ENCODE measurements at places on chromosomes 12 and 14. TPM values are rescaled to one million over a fixed set of nuclear protein-coding genes. Genes with fewer than 3 reads are reported as not detected.

DNA sequence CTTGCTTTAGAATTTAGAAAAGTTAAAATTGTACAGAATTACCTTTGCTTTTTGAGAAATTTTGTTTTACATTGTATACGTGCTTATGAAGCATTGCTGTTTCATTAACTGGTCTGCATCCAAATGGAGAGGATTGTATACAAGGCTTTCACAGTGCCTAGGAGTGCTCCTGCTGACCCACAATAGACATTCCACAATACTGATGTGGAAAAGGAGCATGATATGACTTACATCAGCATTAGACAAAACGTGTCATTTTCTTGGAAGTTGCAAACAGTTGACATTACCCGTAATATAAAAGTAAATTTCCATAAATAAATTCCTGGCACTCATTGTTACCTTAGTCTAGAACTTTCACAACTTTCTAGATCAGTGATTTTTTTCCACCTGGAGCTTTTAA lies 1.9 kb downstream of the PRKD1 start:
- DNase-seq = peak; percentile 21

DNA sequence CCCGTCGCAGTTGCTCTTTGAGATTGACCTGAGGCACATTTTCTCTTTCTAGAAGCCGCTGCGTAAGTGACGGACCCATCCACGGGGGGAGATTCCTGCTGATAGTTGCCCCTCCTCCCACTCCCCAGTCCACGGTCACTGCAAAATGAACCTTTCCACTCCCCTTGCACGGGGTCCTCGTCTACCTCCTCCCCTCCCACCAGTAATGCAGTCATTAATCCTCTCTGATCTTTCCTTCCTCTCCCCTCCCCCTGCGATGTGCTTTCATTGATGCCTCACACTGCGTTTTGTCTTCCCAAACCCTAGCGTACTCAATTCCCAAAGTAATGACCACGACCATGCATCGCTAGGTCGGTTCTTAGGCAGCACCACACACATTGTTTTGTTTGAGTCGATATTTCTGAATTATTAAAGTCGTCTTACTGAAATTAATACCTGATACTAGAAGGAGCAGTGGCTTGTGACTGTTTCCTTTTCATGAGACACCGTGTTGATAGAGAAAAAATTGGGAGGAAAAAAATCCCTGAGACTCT lies 857 bp downstream of the ETNK1 start:
- peak; percentile 43 for DNase-seq

DNA sequence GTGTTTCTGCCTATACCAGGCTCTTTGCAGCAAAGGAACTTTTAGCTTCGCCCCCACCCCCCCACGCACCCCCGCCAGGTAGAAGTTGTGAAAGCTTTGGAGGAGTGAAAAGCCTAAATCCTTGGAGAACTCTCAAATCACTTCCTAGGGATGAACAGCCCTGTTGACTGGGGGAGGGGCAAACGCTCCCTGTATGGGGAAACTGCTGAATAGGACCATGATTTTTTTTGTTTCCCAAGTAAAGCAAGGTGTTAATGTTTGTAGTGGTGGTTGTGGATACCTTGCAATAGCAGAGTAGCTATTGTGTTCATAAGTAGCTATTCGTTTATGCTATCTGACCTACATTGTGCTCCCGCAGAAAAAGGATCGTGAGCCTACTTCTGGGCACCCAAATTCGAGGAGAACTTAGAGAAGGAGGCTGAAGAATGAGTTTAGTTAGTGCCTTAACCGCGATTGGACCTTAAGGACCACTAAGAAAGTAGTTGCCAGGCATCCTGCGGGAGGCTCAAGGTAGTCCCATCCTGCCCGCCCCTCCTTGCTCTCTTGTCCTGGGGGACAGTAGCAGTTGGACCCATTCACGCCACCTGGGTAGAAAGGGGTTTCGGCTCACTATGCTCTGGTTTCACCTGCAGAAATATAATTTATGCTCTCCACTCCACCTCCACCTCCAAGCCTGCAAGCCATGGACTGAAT lies 901 bp upstream of the NFKBIA start:
- no peak for DNase-seq

DNA sequence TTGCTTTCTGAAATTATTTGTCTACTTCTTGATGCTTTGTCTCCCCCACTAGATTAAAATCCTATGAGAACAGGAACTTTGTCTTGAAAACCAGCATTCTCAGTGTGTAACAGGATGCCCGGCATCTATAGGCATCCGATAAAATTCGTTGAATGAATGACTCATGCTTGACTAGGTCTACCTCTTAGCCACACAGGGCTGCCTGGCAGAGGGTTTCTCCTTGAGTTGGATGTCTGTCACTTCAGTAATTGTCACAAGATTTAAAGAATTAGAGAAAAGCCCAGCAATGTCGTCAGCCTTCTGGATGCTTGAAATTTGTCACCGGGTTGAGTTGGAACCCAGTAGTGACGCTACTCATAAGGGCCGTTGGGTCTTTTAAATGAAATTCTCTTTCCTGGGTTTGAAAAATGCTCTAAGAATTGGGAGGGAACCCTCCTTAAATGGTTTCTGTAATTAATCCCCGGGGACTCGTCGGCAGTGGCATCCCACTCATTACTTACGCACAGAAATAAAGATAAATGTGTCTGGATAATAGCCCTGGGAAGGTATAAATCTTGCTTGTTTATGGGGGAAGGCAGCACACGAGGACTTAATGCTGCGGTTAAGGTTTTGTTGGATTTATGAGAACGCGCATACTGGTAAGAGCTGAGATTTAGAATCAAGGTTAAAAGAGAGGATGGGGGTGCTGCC lies 194.1 kb downstream of the AACS start:
- DNase-seq = no peak

DNA sequence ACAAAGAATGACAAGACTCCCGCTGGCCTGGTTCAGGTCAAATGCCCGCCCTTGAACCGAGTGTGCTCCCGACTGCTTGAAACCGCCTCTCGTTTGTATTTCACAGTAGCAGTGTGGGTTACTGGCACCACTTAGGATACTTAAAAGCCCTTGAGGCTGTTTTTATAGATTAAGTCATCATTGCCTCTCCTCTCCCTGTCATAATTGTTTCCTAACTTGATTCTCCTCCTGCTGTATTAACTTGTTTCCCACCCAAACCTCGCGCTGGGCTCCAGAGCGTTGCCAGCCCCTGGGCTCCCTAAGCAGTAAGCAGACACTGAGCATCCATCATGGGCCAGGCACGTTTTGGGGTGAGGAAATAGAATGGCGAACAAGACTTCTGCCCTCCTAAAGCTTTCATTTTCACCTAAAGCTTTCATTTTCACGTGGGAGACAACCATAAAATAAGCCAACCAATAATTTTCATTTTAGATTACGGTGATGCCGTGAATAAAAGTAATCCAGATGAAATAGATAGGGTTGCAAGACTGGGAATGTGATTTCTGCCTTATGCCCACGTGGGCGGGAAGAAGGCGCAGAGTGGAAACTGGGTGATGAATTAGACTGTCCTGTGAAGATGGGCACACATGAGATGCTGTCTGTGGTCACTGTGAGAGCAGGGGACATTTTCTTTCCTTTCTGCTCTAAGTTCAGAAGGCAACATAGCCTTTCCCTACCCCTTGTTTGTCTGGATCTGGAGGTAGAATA lies 97.5 kb downstream of the PPP2R5C start:
- no peak for DNase-seq

DNA sequence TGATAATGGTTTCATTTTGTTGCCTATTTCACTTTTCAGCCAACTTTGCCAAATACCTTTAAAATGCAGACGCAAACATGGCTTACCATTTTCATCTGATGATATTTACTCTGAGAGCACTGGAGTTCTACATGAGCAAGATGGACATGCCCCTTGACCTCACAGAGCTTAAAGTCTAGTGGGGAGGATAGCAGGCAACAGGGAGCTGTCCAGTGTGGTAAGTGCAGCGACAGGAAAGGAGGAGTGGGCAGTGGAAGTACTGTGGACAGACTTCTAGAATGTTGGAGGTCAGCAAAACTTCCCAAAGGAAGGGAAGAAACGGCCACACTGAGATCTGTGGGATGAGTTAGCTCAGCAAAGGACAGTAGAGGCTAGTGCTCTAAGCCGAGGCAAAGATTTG lies 25.3 kb downstream of the LRIG3 start:
- DNase-seq = no peak

- peak; percentile 35 for DNase-seq
These were observed 255.8 kb upstream of the CRY1 start for GRCh38 chr12:107349008-107349747.

DNA sequence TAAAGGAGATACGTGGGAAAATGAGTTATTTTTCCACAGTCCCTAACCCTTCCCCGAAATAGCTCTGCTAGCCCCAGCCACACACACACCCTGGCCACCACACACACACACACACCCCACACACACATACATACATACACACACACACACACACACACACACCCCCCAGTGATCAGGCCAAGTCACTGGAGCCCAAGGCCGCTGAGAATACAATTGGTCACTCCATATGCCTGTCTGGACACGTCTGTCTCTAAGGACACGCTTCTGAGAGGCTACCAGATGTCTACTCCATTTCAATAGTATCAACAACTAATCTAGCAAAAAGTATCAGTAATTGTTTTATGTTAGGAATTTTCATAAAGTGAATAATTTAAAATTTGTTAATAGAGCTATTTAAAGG lies 13.0 kb upstream of the DIABLO start:
- no peak for DNase-seq

DNA sequence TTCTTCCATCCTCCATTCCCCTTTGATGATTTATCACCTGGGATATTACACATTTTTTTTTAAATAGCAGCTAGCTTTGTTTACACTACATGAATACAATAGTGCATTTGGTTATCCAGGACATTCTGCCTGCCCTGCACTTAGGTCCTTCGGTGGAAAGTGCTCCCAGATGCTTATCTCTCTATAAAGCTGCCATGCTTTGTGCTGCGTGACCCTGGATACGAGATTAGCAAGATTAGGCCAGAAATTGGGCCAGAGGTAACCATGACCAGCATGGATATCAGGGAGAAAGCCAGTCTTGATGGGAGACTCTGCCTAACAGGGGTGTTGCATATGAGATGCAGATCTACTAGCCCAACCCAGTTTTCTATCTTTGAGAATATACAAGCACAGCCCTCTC lies 12.1 kb upstream of the KRT83 start:
- no peak for DNase-seq

DNA sequence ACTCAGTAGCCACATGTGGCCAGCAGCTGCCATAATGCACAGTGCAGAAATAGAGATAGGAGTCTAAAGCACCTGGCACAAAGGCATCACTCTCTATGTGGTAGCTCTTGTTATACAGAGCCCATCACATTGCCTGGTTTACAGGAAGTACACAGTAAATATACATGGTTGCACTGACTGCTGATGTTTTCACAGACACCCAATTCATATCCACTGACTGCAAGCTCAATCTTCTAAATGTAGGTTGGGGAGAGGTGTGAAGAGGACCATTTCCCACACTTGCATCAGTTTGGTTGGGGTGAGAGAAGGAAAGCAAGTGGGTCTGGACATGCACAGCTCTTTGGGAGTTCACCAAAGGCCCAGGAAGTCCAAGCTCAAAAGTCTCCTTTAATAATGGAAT lies 172.8 kb downstream of the DPF3 start:
- DNase-seq = no peak

DNA sequence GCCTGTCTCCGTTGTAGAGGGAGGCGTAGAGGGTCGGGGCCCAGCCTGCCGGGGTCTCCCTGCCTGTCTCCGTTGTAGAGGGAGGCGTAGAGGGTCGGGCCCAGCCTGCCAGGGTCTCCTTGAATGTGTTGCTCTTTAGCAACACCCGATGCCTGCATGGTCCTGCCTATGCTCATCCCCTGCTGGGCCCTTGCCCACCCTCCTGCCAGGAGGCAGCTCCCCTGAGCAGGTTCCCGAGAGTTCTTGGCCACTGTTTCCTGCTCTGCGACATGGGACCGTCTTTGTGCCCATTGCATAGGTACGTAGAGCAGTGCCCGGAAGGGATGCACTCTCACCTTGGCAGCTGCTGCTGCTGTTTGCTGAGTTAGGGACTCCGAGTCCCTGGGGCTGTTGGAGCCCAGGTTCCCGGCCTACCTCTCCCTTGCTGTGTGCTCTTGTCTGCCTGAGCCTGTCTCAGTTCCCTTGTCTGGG lies 3.3 kb downstream of the KIF26A start:
- DNase-seq = no peak

DNA sequence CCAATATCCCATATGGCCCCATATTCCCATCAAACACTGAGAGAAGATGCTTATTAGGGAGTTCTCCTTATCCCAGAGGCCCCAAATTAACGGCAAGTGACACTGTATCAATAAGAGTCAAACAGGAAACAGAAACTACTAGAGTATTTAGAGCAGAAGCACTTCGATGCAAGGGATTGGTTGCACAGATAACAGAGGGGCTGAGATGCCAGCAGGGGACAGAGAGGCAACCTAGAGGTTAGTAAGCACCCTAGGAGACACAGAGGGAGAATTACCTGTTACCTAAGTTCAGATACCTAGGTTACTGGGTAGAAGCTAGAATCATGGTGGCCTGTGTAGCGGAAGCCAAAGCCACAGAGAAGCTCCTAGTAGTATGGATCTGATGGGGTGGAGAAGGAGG lies 2.9 kb downstream of the HEBP1 start:
- DNase-seq = no peak

DNA sequence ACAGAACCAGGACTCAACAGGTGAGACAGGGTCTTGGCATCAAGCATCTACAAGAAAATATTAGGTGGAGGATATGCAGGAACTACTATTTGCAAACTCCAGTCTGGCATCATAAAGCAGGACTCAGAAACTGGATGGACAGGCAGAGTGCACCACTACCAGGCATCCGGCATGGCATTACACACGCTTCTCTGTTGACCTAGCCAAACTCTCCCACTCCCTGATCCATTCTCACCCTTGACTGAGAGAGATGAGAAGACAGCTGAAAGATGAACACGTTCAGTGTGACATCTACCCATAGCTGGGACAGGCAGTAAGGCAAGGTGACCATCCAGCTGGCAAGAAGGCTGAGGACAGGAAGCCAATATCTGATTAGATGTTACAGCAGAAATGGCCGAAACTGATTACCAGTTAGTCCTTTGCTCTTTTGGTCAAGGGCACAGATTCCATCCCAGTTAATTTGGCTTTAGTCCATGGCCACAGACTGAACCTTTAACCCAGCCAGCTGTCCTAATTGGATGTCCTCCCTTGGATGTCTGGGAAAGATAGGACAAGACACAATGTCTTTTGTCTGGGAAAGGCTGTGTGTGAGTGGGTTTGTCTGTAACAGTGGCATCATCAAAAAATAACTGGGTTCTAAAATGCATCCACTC lies 71.6 kb downstream of the BBS10 start:
- DNase-seq = peak; percentile 36

GRCh38 chr12:55682087-55682796 lies 25.5 kb downstream of the ITGA7 start:
- DNase-seq = no peak

DNA sequence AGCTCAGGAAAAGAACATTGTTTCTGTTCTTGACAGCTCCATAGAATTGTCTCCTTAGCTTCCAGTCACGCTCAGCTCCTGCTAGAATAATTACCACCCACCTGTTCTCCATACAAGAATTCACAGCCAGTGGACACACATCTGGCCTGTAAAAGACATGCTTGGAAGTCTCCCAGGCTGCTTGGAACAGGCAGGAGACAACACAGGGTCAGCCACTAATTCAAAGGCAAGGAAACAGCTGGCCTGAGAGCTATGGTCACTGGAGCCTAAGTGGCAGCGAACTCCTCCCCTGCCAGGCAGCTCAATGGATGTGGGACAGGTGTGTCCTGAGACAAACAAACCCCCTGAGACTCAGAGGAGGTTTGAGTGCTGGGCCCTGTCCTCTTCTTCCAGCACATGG lies 22.9 kb upstream of the LTBP2 start:
- no peak for DNase-seq

Gene SOCS2
- 105 TPM for total RNA-seq

Gene IPO8
- total RNA-seq = 38.0 TPM

Gene SERPINA10
- not detected for total RNA-seq

Gene WASHC4
- 98.3 TPM for total RNA-seq

Gene CIROP
- 1.0 TPM for total RNA-seq
